Skeletal muscle cell (primary cell): ENCODE measurements at places on chromosomes 7 and 10.
A peak's percentile ranks its signal among the peaks of the same experiment; 100 is the strongest.

GRCh38 chr10:103762916-103763315 lies 92.5 kb downstream of the SH3PXD2A start:
- no peak for DNase-seq

- DNase-seq, result no peak
These were observed 757 bp upstream of the NRCAM start for GRCh38 chr7:108456845-108457540.

- no peak for DNase-seq
These were observed 6.1 kb downstream of the CRYGN start for GRCh38 chr7:151433721-151434400.

DNA sequence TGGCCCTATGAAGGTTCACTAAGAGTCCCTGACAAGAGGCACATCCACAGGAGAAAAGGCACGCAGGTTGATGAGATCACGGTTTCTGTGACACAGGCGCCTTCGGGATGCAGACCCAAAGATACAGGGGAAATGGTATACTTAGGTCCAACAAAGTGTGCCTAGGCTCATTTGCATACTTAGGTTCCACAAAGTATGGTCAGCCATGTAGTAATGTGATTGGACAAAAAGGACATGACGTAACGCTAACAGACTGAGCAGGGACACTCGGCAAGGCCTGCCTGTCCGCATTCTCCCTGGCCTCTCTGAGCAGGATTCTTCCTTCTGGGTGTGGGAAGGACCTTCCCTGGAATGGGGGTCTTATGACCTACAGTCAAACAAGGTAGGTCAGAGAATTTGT lies 190.6 kb downstream of the CELF2 start:
- no peak for DNase-seq

- no peak for DNase-seq
These were observed 68.6 kb downstream of the C7orf25 start for GRCh38 chr7:42843205-42843800.

DNA sequence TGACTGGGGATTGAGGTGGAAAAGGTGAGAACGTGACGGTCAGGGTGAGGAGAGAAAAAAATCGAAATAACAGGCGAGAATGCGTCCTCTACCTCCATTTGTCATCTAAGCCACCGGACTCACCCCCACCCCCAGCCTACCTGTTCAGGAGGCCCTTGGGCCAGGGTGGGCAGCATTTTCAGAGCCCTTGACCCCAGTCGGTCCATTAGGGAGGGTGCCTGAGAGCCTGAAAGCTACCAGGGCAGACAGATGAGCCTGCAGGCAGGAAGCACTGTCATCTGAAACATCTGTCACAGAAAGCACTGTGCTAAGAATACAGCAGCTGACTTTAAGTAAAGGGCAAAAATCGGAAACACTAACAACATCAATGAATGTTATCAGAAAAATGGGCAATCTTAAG lies 47.0 kb downstream of the MAD1L1 start:
- no peak for DNase-seq

DNA sequence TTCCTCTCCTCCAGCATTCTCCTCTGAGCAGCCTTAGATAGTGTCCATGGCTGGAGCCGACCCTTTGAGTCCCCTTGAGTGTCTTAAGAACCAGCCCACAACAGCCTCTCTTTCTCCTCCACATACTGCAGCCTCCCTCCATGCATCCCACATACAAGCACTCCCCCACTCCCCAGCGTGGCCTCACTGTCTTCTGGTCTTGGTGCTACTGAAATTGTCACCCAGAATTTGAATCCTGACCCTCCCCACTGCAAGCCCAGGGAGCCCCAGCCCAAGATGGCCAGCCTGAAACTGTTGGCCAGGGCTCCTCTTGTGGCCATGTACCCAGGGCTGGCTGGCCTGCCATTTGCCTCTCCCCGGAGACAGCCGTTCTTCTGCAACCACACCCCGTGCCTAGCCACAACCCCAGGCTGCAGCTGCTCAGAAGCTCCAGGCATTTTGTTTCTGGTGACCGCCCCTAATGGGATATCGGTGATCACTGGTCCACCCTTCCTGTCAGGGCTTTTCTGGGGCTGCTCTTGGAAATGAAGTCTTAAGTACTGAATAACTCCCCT lies 18.8 kb upstream of the SH2D4B start:
- DNase-seq, result no peak

- DNase-seq, result no peak
These were observed 20.8 kb upstream of the PAX2 start for GRCh38 chr10:100724531-100725027.

DNA sequence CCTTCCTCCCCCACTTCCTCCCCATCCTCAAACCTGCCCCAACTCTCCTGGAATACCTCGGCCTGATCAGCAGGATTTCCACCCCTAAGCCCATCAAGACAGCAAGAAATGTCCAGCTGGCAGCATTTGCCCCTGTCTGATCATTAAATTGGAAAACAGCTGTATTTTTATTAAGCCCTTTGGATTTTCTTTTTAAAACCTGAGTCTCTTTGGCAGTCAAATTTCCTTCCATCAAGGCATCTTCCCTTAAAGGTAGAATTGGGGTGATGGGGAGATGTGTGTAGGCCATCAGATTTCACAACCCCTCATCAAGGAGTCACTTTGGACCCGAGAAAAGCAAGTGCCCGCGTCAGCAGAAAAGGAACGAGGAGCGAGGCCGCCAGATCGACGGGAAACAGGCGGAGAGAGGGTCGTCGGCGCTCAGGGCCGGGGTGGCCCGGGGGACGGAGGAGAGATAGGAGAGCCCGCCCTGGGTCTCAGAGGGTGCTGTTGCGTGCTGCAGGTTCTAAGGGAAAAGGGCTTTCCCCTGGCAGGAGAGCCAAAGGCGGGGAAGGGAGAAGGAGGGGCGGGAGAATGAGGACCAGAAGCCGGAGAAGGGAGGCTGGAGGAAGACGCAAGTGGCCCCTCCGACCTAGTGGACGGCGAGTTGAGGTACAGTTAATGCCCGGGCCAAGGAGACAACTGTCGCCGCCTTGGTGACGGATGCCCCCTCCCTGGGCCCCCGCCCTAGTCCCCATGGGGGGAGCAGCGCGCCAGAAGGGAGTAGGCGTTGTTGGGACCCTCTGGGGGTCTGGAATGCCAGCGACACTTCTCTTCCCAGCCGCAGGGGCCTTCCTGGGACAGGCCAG lies 11.5 kb upstream of the GATA3 start:
- DNase-seq, result no peak

GRCh38 chr7:155807789-155808548 lies 4.3 kb downstream of the SHH start:
- DNase-seq, result no peak

GRCh38 chr10:108362961-108363360 lies 1198.5 kb upstream of the SORCS1 start:
- no peak for DNase-seq

- no peak for DNase-seq
These were observed 9.3 kb upstream of the OR6V1 start for GRCh38 chr7:143042790-143043271.

GRCh38 chr10:1451362-1451888 lies 285.9 kb downstream of the ADARB2 start:
- no peak for DNase-seq

DNA sequence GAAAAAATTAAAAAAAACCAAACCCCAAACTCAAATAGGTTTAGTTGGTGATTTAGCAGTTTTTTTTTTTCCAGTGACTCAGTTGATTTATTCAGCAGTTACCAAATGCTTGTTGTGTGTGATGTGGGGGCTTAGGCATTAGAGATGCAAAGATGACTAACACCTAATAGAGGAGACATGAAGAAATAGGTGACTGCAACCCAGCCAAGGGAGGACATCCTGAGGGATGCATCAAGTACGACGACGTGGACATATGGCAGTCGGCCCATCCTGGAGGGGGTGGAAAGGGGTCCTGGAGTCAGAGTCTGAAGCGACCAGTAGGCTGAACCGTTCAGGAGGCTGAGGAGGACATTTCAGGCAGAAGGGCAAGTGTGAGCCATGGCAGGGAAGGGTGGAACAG lies 35.5 kb downstream of the LRMDA start:
- DNase-seq, result peak; percentile 65

- no peak for DNase-seq
These were observed at the start of gene FLNC for GRCh38 chr7:128830231-128831177. Gene FLNC, plus strand, starts transcription at chr7:128830406. Its CDS starts 232 bp downstream, at chr7:128830638.

- no peak for DNase-seq
These were observed 67.1 kb downstream of the TMEM130 start for GRCh38 chr7:98802781-98803110.

GRCh38 chr7:159088016-159088865 lies 56.4 kb downstream of the VIPR2 start:
- DNase-seq, result no peak

- no peak for DNase-seq
These were observed 35.5 kb downstream of the RBM20 start for GRCh38 chr10:110679486-110680272.

GRCh38 chr10:130742941-130743675 lies 568.4 kb downstream of the TCERG1L start:
- DNase-seq, result no peak
